ENCODE measurements at places on chromosomes 12 and 14.

- DNase-seq: no peak
Observed at GRCh38 chr12:109725321-109726105, 11.9 kb downstream of the FAM222A start.

GRCh38 chr14:61591862-61592261, 103.5 kb upstream of the HIF1A start:
- DNase-seq: no peak

DNA sequence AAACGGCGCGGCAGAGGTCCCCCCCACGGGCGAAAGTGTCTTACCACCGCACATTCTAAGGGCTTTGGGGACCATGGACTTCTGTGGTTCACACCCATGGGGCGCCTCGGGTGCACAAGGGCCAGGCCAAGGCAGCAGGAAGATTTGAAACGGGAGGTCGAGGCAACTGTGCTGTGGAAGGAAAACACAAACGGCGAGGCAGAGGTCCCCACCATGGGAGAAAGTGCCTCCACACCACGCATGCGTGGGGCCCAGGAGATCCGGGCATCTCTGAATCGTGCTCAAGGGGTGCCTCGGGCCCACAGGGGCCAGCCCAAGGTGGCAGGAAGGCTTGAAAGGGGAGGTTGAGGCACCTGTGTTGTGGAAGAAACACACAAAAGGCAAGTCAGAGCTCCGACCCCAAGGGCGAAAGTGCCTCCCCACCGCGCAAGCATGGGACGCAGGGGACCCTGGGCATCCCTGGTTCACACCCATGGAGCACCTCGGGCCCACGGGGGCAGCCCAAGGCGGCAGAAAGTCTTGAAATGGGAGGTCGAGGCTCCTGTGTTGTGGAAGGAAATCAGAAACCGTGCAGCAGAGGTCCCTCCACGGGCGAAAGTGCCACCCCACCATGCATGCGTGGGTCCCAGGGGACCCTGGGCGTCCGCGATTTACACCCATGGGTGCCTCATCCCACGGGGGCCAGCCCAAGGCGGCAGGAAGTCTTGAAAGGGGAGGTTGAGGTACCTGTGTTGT, 371.0 kb downstream of the ALG10 start:
- DNase-seq: no peak

DNA sequence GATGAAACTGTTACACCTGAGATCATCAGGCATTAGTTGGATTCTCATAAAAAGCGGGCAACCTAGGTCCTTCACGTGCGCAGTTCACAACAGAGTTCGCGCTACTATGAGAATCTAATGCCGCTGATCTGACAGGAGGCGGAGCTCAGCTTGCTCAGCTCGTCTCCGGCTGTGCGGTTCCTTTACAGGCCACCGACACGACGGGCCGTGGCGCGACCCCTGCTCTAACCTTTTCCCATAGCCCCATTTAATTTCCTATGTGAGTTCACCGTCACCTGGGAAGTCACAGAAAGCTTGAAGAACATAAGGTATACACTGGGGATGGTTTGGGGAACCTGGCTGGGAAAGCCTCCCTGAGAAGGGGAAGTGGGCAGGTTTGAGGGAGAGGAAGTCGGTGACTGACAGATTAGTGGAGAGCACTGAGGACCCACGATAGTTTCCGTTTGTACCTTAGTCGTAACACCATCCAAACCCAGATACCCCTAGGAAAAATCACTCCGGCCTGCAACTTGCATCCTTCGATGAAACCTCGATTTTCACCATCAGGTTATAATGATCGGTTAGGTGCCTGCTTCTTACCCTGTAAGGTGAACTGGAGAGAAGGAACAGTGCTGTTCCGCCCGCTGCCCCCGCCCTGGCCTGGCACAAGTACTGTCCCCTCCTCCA, 2.8 kb upstream of the AAAS start:
- peak; percentile 47 for DNase-seq

- no peak for DNase-seq
Observed at GRCh38 chr14:98074111-98074510, 1197.9 kb downstream of the BCL11B start.
